ENCODE measurements at places on chromosomes 4 and X.

- no peak for DNase-seq
Measured at GRCh38 chrX:77431227-77431626, 16.0 kb upstream of the FGF16 start.

- no peak for DNase-seq
Measured at GRCh38 chr4:147714575-147715401, 17.1 kb upstream of the ARHGAP10 start.

DNA sequence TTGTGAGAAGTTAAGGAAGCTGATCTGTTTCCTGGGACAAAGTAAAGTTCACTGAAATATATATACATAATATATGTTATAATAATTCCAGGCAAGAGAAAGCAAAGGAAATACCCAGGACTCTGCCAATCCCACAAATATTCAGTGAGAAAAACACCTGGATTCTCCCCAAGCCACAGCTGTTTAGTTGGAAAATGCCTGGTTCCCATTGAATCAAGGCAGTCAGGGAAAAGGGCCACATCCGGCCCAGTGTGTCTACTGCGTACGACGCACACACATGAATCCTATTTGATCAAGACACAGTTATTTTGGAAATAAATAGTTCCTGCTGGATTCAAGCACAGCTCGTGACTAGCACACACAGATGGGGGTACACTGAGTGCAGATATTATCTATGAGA is 6.3 kb upstream of the DCHS2 start:
- no peak for DNase-seq

- DNase-seq = no peak
Measured at GRCh38 chr4:7910263-7910896, 29.3 kb downstream of the AFAP1 start.

- no peak for DNase-seq
Measured at GRCh38 chr4:8314691-8315255, 45.2 kb downstream of the HTRA3 start.

- no peak for DNase-seq
Measured at GRCh38 chr4:1494416-1495315, 88.4 kb upstream of the NKX1-1 start.

GRCh38 chr4:143514497-143514896 is 995 bp downstream of the SMARCA5 start:
- DNase-seq = peak; percentile 27

DNA sequence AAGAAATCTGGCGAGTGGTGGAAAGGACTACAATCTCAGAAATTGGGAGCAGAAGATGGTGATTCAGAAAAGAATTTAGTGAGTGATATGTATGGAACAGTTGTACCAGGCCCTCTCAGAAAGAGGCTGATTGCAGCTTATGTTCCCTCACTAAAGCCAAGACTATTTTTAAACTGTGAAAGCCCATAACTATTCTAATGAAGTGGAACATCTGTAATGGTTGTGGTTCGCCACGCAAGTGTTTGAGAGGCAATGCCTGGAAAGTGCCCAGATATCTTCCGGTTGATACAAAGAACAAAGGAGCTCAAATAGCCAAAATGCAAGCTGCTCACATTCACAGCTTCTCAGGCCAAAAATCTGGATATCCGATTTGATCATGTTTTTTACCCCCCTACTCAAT is 1250.7 kb downstream of the RAPGEF2 start:
- DNase-seq = no peak

DNA sequence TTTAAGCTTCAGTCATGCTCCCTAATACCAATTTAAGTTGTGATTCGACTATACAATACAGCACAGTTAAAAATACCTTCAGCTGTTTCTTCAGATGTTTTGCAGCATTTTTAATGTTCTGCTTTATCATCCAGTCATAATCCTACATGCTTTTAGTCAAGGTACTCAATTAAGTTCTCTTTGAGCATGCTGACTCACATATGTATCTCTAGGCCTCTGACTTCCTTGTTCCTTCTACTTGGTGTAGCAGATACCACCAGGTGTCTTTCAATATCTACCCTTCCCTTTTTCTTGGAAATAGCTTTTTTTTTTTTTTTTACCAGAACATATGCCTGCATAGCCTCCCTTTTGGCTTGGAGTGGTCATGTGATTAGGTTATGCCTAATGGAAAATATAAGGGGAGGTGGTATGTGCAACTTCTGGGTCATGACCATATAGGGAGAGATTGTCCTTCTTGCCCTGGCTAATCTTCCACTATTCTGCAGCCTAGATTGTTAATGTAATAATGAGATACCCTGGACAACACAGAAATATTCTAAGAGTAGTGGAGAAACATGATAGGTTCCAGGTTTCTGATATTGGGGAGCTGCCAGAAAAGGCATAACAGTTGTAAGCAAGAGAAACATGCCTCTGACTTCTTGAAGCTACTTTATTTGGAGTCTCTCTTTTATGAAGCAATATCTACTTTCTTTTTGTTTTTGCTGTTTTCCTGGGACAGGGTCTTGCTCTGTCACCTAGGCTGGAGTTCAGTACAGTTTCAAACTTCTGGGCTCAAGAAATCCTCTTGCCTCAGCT is 737.2 kb upstream of the SLIT2 start:
- no peak for DNase-seq

DNA sequence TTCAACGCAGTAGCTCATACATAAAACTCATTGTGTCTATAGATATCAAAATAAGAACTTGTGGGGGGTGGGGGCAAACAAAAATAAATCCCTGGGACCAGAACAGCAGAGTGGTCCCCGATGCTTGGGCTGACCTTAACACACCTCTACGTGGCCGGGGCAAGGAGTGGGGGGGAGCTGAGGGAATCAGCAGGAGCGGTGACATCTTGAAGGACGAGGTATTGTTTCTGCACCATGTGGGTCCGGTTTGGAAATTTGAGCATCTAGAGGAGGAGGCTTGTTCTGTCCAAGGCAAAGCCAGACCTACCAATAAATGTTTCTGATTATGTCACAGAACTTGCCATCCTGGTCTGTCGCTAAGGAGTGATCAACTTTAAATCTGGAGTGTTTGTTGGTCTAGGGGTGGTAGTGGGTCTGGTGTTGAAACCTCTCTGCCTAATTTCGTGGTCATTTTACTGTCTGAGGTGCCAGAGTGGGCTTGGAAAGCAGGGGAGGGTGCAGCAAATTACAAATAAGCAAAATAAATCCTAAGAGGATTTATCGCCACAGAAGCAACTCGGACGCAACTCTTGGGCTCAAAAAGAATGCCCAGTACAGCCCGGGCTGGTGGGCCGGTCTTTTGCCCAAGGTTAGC is 774 bp upstream of the RAPGEF2 start:
- DNase-seq = no peak

DNA sequence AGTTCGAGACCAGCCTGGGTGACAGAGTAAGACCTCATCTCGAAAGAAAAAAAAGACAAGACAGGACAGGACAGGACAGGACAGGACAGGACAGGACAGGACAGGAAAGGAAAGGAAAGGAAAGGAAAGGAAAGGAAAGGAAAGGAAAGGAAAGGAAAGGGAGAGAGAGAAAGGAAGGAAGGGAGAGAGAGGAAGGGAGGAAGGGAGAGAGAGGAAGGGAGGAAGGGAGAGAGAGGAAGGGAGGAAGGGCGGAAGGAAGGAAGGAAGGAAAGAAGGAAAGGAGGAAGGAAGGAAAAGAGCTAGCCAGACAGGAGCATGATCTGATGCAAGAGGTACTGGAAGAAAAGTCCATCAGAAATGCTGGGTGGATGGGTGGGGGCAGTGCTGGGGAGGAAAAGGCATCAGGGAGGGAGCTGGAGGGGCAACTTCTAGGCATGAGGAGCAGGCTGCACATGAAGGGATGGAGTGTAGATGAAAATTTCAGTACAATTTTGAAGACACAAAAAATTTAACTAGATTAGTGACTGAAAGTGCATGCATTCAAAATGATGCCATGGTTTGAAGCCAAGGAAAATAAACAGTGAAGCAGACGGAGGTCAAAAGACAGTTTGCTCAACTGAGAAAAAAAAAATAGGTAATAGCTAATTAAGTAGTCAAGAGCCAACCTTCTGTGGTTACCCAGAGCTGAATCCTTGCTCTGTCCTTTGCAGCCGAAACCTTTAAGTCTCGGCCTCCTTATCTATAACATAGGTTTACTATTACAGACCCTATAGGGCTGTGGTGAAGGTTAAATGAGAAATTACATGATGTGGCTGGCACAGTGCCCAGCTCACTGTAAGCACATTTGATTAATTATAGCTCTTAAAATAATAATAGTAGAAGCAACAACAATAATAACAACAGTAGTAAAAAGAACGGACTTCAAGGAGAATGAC is 59.9 kb downstream of the ZNF827 start:
- no peak for DNase-seq

- DNase-seq = no peak
Measured at GRCh38 chrX:50081282-50081889, 119.4 kb downstream of the AKAP4 start.

DNA sequence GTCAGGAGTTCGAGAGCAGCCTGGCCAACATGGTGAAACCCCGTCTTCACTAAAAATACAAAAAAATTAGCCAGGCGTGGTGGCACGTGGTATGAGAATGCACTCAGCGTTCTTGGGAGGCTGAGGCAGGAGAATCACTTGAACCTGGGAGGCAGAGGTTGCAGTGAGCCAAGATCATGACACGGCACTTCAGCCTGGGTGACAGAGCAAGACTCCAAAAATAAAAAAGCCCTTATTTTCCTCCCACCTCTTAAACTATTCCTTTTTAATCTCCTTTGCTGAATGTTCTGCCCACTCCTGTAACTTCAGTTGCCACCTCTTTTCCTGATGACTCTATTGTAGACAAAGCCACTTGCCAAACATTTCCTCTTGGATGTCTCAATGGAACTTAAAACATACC is 72.6 kb downstream of the TAF1 start:
- DNase-seq = no peak

DNA sequence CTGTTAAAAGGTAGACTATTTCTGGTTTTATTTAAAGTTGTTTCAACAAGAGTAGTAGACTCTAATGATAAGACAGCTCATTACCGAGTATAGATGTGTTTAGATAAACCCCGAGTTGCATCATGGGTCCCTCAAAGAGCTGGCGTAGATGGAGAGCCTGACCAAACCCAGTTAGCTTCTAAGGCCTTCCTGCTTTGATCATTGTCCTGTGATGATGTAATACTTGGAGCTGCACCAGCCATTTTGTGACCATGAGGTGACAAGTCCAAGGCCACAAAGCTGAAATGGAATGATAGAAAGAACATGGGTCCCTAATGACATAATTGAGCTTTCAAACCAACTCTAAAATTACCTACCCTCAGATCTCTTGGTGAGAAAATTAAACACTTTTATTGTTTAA is 66.6 kb upstream of the TAB3 start:
- DNase-seq = no peak

DNA sequence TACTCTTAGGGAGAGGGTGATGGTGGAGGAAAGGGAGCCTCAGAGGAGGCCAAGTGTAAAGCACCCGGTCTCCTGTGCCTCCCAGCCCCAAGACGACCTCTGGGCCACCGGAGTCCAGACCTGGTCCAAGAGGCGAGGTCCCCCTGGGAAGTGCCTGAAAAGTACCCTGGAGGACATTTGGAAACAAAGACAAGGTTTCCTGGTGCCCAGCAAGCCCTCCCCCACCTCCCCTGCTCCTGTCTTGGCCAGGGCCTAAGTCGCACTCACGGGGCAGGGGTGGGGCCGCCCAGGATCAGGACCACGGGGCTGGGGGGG is 532 bp upstream of the SH3BP2 start:
- DNase-seq = no peak

- DNase-seq = no peak
Measured at GRCh38 chr4:108144451-108144850, 24.3 kb downstream of the LEF1 start.

GRCh38 chr4:180766944-180767729 is 1476.1 kb upstream of the TENM3 start:
- DNase-seq = no peak

GRCh38 chr4:1368421-1369090 is 21.5 kb downstream of the UVSSA start:
- no peak for DNase-seq

DNA sequence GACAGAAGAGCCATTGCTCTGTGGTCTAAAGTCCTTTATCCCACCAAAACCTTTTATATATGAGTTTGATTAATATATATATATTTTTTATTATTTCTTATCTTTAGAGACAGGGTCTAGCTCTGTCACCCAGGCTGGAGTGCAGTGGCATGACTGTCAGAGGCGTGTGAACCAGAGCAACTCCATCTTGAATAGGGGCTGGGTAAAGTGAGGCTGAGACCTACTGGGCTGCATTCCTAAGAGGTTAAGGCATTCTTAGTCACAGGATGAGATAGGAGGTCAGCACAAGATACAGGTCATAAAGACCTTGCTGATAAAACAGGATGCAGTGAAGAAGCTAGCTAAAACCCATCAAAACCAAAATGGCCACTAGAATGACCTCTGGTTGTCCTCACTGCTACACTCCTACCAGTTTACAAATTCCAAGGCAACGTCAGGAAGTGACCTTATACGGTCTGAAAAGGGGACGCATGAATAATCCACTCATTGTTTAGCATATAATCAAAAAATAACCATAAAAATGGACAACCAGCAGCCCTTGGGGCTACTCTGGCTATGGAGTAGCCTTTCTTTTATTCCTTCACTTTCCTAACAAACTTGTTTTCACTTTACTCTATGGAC is 10.5 kb downstream of the TBCK start:
- no peak for DNase-seq

DNA sequence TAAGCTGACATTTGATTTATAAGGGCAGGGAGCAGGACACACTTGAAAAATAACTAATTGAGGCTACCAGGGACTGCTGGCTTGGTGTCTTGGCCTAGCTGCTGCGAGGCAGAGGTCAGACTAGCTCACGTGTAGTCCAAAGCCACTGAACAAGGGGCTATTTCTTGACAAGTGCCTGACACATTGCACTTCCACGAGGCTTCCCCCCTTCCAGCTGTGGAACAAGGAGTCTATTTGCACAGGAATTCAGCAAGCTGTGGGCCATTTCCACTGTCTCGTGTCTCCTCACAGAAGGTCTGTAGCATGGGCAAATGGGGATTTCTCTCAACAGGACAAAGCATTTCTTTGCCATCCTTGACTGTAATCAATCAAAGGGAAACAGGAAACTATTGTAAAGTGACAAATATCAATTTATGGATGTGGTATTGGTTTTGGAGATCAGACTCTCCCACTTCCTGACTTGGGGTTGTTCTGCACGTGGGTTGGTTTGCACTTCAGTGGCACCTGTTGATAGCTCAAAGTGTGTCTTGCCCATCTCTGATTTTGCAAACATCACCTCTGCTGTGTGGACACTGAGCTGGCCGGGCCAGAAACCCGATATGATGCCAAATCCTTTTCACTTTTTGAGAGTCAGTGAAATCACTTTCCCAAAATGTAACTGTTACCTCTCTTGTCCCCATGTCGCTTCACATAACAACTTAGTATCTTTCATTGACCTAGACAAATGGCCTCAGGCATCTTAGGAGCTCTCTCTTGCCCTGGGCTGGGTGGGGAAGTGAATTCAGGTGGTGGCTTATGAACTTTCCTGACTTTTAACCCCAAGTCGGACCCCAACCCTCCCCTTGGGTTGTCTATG is 107.4 kb upstream of the MAMLD1 start:
- DNase-seq = no peak

DNA sequence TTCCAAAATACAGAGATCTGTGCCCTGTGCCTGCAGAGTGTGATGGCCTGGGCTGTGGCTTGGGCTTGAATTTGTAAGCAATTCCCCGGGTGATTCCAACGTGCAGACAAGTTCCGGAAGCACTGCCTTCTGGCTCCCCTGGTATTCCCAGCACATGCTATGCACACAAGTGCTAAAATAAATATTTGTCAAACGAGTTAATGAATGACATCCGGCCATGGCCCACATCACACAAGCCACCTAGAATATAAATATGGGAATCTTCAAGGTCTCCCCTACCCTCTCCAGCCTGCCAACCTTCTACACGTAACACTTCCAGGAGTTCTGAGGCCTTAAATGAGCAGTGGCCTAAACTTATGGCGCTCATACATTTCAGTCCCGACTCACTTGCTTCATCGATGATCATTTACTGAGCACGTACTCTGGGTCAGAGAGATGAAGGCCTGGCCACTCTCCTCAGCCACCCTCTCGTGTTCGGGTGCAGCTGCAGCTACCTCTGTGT is 21.3 kb downstream of the DCTD start:
- DNase-seq = no peak

All from activated T-cell treated with anti-CD3 and anti-CD28 coated beads, Interleukin-2, amount 50 U/mL, for 1 hour (primary cell).